Aorta (tissue), 5 donors: ENCODE measurements at places on chromosomes 2 and 18. TPM values are rescaled to one million over a fixed set of nuclear protein-coding genes. Genes with fewer than 3 reads are reported as not detected.

DNA sequence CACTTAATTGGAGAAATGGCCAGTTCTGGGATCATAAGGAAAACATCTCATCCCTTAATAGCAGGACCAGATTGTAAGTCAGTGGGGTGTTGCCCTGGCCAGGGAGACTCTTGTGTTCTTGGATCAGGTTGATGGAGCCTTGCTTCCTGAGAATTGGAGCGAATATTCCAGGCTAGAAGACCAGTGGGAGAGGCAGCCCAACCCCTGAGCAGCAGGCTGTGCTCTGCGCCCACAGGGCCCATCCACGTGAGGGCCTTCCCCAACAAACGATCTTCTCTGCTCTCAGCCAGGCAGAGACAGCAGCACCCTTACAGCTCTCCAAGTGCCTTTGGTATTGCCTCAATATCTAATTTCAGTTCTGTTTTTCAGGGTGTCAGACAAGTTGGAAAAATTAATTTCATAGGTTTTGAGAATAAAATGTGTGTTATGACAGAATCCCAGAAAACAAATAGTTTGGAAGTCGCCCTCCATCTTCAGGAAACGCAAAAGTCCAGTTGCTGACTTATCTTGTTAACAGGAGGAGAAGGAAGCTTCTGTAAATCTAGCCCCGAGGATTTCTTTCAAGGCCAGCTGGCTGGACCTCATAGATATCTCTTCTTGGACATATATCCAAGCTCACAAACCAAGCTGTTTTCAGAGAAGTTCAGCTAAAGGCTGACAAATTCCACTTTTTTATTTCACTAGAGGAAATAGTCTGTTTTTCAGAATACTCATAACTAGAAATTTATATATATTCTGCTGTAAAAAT, 105.5 kb downstream of the COPS8 start:
- H3K4me3 ChIP-seq = no peak overlapping the region
- no peaks in the 10 kb centered on the region for H3K36me3 ChIP-seq
- H3K27me3 ChIP-seq = no peaks in the 10 kb centered on the region
- no peaks in the 10 kb centered on the region for H3K4me1 ChIP-seq
- DNase-seq = no peak

DNA sequence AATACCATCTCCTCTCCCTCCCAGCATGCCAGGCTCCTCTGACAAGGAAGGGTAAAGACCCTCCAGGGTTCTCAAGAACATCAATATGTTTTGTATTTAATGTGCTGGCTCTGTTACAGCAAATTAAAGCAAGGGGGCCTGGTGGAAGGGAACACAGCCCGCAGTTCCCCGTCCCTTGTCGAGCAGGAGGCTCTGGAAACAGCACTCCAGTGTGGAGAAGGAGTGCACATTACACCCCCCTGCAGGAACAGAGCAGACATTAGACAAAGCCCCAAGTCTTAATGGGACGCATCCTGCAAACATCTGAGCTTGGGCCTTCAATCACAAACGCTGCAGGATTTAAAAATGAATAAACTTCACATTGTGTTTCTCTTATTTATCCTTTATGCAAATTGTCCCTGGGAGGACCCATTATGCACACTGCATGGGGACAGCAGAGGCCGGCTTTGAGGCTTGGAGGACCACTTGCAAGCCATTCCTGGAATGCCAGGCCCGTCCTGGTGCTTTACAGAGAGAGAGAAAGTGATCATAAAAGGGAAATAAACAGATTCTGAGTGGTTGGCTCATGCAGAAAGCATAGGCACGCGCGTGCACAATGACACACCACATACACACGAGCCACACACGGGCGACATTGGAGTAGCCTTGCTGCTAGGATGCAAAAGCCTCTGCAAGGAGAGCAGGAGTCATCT, 328.7 kb downstream of the SMAD2 start:
- no peak overlapping the region for H3K4me3 ChIP-seq
- no peaks in the 10 kb centered on the region for H3K27me3 ChIP-seq
- no peak for DNase-seq
- no peaks in the 10 kb centered on the region for H3K36me3 ChIP-seq

GRCh38 chr2:158781353-158781961, 13.7 kb upstream of the DAPL1 start:
- no peak overlapping the region for H3K4me3 ChIP-seq
- DNase-seq = no peak
- no peaks in the 10 kb centered on the region for H3K36me3 ChIP-seq
- H3K27ac ChIP-seq = no peak overlapping the region
- peaks cover 23% of the 10 kb centered on the region for H3K4me1 ChIP-seq

The SNRNP200 gene
- total RNA-seq = 99.7 TPM

The LOXHD1 gene
- total RNA-seq = 1.0 TPM

DNA sequence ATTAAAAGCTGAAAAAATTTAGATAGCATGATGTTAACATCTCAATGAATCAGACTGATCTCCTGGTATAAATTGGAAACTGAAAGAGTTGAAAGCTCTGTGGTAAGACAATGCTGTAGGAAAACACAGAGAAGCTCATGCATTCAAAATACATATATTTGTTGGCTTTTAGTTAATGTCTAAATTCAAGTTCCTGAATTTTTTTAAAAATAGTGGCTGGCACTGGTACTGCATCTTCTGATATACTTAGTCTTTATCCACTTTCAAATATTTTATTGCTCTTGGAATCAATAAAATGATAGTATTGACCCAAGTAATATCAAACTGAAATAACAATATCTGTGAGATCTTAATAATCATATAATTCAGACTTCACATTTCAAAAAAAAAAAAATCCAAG, 151.4 kb upstream of the FIGN start:
- no peaks in the 10 kb centered on the region for H3K36me3 ChIP-seq
- H3K4me1 ChIP-seq = no peaks in the 10 kb centered on the region
- DNase-seq = no peak
- no peak overlapping the region for H3K27ac ChIP-seq
- no peak overlapping the region for H3K4me3 ChIP-seq

GRCh38 chr2:88671786-88672427, 19.6 kb upstream of the RPIA start:
- H3K4me3 ChIP-seq = no peak overlapping the region
- no peaks in the 10 kb centered on the region for H3K27me3 ChIP-seq
- no peak for DNase-seq

The BCL11A gene
- 0.97 TPM for total RNA-seq
